ENCODE measurements at places on chromosomes 2 and 18.

DNA sequence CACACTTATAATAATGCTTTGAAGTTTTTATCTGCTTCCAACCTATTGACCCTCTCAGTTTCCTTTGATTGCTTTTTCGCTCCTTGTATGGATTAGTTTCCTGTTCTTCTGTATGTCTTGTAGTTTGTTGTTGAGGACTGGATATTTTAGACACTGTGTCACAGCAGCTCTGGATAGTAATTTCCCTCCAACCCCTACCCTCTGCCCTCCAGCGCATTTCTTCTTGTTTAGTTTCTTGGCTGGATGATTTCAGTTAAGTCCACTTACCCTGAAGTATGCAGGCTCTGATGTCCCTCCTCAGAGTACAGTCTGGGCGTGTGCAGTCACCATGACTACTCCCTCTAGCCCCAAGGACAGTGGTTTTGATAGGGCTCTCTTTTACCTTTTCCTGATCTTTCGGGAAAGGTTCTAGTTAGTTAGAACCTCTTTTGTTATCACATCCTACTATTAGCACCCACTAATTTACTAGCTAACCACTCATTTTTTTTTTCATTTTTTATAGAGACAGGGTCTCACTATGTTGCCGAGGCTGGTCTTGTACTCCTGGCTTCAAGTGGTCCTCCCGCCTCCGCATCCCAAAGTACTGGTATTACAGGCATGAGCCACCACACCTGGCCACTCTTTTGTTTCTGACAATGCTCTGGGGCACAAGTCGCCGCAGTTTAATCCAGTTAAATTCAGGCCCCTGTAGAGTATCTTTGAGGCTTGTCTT, 16.3 kb upstream of the LYG1 start:
- no peak for DNase-seq

DNA sequence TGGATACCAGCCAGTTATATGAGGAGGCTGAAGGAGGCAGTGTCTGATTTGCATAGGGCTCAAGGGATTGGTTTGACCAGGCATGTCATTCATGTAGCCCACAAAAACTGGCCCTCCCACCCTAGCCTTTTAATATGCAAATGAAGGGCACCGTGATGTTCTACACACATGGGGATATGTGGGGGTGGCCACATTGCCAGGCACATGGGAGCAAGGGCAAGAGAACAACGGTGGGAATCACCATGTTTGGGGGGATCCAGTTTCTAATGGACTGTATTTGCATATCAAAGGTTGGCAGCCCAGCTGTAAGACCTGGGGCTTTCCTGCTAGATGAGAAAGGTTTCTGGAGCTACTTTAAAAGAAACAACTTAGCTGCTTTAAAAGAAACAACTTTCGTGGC, 65.1 kb upstream of the SLC25A52 start:
- DNase-seq = no peak

DNA sequence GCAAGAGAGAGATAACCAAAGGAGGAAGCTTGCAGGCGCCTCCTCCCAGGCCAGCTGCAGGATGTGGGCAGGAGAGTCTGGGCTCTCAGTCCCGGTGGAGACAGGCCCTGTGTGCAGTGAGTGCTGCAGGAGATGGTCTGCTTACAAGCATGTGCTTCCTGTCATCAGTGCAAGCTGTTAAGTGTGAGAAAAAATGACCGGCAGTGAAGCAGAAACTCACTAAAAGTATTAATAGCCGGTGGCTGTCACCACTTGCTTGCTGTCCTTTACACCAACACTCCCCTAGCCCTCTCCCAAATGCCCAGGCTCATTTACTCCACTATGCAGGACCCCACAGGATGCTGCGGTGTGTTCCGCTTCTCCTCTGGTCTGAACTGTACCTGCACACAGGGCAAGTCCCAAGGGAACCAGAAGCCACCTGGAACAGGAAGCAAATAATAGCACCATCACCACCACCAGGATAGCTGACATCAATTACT, 435.6 kb upstream of the HS6ST1 start:
- no peak for DNase-seq

GRCh38 chr2:28128281-28128950, 237.9 kb downstream of the BABAM2 start:
- no peak for DNase-seq

GRCh38 chr2:209533391-209533790, 109.5 kb downstream of the MAP2 start:
- DNase-seq = no peak

DNA sequence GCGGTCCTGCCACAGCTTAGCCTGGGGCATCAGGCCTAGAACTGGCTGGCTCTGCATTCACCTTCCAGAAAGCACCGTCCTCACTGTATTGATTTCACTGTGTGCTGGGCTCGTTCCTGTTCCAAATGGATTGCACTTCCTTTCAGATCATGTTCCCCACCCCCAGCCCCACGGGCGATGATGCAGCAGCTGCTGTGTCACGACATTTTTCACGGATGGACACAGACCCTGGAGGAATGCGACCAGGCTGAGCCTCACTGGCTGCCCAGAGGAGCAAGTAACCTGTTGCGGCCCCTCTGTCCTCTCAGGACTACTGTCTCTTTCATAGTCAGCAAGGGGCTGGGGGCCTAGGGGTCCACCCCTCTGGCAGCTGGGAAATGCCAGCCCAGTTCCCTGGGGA, 50.3 kb downstream of the CAPN13 start:
- no peak for DNase-seq

DNA sequence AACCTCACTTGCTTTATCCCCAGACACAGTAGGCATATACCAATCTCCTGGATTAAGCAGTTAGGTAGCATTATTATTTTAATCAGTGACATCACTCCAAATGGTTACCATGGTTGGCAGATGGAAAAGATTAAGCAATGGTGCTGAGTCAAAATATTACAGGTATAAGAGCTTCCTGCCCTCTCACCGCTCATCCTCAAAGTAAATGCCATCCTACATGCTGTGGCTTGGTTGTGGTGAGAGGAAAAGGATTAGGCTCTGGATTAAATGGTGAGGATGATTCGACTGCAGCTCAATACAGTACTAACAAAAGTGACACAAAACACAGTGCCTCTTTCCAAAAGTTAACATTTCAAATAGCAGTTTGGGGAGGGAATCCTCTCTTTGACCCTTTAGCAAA, 108.9 kb upstream of the ACAA2 start:
- no peak for DNase-seq

DNA sequence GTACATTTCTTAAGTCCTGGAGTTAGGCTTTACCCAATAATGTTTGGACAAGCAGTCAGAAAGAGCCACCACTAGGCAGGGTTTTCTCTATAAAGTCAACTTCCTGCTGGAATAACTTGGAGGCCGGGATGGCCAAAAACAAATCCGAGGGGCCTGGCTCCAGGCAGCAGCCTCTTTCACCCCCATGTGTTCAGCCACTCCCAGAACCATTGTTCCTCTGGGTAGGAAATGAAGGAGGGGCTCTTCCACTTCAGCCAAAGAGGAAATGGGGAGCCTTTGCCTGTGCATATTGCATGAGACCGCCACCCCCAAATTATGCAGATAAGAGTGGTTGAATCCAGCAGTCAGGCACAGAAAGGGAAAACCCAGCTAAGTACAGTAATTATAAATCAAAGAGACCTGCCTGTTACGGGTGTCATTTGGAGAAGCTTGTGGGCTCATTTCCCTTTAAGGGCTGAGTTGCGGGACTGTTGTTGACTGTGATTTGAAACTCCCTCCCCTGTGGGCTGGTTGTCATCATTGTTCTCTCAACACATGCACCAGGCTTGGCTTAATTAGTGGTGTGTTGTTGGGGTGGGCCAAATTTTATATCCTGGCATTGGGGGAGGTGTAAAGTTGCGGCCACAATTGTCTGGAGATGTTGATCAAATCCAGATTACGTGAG, 212.8 kb upstream of the SOX11 start:
- DNase-seq = no peak

DNA sequence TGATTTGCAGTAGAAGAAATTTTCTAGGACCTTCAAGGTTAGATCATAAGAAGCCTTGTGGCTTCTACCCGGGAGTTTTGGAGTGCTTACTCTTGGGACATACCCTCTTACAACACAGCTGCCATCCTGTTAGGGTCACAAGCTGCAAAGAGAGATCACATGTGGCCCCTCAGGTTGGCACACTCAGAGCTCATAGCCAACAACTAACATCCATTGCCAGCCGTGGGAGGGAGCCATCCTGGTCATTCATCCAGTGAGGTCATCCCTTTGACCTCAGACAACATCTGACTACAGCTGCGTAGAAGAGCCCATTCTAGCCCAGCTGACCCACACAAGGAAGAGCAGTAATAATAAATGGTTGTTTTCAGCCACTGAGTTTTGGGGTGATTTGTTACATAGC, 76.9 kb upstream of the NABP1 start:
- DNase-seq = no peak

DNA sequence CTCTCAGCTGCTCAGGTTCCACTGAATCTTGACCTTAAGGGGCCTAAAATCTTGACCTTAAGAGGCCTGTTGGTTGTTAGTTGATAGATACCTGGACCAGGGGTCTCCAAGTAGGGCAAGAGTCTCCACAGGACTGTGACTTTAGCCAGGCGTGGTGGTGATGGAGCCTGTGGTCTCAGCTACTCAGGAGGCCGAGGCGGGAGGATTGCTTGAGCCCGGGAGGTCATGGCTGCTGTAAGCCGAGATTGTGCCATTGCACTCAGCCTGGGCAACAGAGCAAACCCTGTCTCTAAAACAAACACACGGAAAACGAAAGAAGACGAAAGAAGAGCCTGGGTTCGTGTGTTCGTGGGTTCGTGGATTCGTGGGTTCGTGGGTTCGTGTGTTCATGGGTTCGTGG, 120.2 kb upstream of the CTDP1 start:
- DNase-seq = no peak

GRCh38 chr2:175730050-175730449, 272.0 kb downstream of the LNPK start:
- DNase-seq = no peak

- no peak for DNase-seq
These were observed 8.8 kb upstream of the RPL31 start for GRCh38 chr2:100993294-100993693.

DNA sequence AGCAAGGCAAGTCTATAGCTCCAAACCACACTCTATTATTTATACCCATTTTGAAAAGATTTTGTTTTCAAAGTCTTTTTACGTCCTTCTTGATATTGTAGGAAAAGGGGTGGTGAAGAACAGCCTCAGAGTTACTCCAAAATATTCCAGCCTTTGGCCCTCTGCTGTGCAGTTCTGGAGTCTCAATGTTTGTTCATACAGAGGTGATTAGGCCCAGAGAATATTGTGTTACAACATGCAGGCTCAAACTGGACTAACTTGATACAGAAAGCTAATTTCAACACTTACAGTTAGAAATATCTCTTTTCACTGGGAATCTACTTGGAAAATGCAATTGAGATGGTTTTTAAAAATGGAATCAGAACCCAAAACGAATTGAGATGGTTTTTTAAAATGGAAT, 40.4 kb upstream of the SLC25A52 start:
- DNase-seq = no peak

DNA sequence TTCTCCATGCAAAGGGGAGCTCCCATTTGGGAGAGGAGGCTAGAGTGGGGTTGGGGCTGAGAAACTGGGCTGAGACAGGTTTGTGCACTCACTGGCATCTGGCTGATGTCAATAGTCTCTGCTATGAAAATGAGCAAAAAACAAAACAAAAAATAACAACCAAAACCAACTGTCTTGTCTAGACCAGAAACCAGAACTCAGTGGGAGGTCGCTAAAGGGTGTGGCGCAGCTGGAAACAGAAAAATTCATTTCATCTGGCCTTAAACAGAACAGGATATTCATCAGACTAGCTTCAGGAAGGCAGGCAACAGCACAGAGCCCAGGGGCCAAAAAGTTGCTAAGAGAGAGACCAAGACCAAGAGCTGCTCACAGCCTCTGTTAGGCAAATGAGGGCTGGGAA, 126.1 kb downstream of the THNSL2 start:
- no peak for DNase-seq

- DNase-seq = no peak
These were observed 486.7 kb downstream of the EPHA4 start for GRCh38 chr2:221085341-221085900.

DNA sequence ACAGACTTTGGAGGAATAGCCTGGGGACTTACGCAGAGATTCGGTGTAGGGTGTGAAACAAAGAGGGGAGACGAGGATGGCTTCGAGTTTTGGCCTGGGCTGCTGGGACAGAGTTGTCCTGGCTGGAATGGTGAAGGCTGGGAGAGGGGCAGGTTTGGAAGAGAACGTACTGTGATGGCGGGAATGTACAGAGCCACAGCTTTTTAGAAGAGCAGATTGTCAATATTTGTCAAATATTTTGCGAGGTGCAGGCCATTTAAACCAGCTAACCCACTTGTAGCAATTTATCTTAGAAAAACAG, 14.4 kb upstream of the ITM2C start:
- DNase-seq = no peak
